Hippocampal formation (tissue), 2 donors: ENCODE measurements at places on chromosomes 6 and 20.

DNA sequence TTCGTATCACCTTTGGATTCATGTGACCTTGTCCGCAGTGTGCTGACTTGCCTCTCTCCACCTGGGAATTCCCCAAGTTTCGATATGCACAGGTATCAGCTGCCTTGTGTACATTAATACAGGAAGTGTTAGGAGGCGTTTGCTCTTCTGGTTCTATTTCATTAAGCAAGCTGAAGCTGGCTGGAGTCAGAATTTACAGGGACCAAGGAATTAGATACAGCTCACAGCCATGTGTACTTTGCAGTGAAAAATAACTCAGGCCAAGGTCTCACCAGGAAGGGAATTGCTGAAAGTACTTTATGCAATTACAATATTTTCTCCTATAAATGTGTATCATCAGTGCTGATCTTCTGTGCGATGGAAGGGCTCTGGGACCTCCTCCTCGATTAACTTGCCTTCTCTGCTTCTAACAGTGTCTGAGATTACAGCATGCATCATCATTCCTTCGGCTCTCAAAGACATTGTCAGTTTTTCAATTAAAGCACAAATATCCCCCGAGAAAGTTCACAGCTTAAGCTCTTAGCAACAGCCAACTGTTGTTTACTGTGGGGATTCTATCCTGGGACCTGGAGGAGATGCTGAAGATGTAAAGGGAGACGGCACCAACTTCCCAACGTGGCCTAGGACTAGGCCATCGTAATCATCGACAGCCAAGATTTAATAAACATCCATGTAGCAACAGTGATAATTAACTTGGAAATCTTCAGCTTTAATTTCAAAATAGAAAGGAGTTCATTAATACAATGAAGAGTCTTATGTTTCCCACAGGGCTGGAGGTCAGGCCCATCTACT is 13.8 kb upstream of the TIAM2 start:
- DNase-seq: no peak

- DNase-seq: no peak
Observed at GRCh38 chr20:17966432-17967310, 1.9 kb downstream of the SNX5 start.

GRCh38 chr6:43308101-43308989 is at the start of gene CRIP3:
TSS of gene CRIP3 (minus strand) at chr6:43308826. CDS start at chr6:43308792, 34 bp downstream.
- no peak for DNase-seq

- no peak for DNase-seq
Observed at GRCh38 chr6:93021235-93021915, 398.0 kb downstream of the EPHA7 start.
